ENCODE measurements at places on chromosomes 2 and 18. TPM values are rescaled to one million over a fixed set of nuclear protein-coding genes. Genes with fewer than 3 reads are reported as not detected.

DNA sequence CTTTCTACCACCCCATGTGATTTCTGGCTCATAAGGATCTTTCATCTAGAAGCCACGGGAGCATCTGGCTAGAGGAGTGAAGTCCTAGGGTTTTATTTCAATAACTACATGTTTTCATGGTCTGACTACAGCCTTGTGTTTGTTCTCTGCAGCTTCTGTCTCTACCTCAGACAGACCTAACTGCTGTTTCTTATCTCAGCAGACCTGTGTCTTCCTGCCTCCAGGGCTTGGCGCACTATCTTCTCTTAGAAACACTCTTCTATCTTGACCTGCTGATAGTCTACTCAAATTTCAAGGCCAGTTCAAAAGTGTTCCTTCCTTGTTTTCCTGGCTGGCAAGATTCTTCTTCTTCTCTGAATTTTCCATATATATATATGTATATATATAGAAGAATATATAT lies 11.0 kb upstream of the TRIB2 start:
- no peaks in the 10 kb centered on the region for H3K27me3 ChIP-seq
- peaks cover 9% of the 10 kb centered on the region for H3K4me1 ChIP-seq
- DNase-seq = no peak
- no peak overlapping the region for H3K4me3 ChIP-seq
- H3K36me3 ChIP-seq = no peaks in the 10 kb centered on the region

DNA sequence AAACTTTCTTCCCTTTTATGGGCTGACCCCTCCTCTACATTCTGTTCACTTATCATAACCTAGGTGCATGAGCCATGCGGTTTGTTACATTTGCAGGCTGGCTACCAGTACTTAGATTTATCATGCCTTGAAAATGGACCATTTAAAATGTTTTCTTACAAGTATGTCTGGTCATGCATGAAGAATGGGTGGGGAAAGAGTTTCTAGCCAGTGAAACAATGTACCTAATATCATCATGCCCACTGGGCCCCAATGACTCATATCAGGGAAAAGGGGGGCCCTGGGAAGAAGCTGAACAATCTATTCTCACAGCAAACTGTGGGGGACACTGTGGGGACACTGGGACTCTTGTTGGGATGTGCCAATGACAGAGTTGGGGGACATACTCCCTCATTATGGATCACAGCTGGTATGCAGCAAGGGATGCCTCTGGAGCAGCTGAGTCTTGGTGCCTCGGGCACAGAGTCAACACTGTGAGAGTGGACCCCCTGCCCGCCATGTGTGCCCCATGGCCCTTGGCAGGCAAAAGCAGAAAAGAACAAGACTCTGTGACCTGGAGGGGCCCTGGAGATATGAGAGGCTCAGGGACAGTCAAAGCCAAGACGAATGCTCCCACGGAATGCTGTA lies 156.3 kb downstream of the ZNF516 start:
- no peak overlapping the region for H3K4me3 ChIP-seq
- H3K4me1 ChIP-seq = peaks cover 1% of the 10 kb centered on the region
- no peaks in the 10 kb centered on the region for H3K36me3 ChIP-seq
- no peak for DNase-seq
- no peak overlapping the region for H3K27ac ChIP-seq

DNA sequence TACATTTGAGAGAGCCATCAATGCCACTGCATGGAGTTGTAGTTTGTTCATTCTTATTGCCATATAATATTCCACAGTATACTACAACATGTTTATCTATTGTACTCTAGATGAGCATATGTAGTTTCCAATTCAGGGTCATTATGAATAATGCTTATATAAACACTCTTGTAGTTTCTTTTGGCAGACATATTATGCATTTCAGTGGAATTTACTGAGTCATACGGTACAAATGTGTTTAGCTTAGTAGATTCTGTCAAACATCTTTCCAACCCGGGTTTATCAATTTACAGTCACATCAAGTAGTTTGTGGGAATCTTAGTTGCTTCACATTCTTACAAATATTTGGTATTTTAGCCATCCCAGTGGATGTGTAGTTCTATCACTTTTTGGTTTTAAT lies 161.1 kb downstream of the KCNH7 start:
- no peak overlapping the region for H3K27ac ChIP-seq
- no peaks in the 10 kb centered on the region for H3K36me3 ChIP-seq
- H3K27me3 ChIP-seq = no peaks in the 10 kb centered on the region

IL1B gene
- total RNA-seq = 2.8 TPM

EPB41L3 gene
- total RNA-seq = 116 TPM

Data from aorta (tissue), 5 donors.